ENCODE measurements at places on chromosomes 7 and 10.

DNA sequence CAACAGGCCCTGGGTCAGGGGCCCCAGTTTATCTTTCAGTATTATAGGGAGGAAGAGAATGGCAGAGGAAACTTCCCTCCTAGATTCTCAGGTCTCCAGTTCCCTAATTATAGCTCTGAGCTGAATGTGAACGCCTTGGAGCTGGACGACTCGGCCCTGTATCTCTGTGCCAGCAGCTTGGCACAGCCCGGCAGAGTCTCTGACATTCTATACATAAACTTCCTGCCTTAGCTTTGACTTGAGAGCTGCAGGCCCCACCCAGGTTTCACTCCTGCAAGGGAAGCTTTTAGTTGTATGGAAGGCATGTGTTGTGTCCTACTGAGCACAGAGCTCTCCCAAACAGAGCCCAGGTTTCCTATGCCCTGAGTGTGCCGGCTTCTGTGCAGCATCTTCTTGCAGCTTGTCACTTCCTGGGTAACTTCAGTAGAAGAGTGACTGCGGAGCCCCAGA, 205.6 kb upstream of the PRSS58 start:
- no peak for DNase-seq

- peak; percentile 17 for DNase-seq
These were observed 111.9 kb upstream of the LANCL2 start for GRCh38 chr7:55253188-55253587.

DNA sequence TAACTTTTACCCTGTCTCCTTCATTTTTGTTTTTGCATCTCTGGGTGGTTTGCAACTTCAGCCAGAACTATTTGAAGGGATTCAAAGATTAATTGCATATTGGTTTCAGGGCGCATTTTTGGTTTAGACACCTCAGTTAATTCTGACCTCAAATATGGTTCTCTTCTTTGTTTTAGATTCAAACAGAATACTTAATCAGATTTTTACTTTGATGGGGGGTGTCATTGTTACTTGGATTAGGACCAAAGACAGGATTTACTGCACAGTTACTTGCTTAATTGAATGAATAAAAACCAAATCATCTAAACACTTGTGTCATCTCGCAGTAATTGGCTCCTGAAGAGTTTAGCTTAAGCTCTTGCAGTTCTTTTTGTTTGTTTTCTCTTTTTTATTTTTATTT, 100.9 kb downstream of the PHTF2 start:
- DNase-seq: no peak

GRCh38 chr7:118183428-118183785, 557 bp upstream of the LSM8 start:
- DNase-seq: no peak
